ENCODE measurements at places on chromosomes 4 and X. TPM values are rescaled to one million over a fixed set of nuclear protein-coding genes. Genes with fewer than 3 reads are reported as not detected.

HTRA3 gene
- total RNA-seq, result 18.6 TPM

DNA sequence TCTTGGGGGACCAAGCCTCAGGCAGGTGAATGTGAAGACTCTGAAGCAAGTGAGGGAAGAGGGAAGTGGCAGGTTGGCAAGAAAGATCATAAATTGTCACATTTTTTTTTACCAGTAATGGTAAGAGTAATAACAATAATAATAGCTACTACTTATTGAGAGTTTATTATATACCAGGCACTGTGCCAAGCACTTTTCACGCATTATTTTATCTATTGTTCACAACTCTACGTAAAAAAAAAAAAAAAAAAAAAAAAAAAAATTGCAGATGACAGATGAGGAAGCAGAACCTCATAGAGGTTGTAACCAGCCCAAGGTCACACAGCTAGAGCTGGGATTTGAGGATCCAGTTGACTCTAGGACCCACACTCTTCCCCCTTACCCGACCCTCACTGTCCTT, 40.9 kb downstream of the TSC22D3 start:
- DNase-seq, result no peak

DNA sequence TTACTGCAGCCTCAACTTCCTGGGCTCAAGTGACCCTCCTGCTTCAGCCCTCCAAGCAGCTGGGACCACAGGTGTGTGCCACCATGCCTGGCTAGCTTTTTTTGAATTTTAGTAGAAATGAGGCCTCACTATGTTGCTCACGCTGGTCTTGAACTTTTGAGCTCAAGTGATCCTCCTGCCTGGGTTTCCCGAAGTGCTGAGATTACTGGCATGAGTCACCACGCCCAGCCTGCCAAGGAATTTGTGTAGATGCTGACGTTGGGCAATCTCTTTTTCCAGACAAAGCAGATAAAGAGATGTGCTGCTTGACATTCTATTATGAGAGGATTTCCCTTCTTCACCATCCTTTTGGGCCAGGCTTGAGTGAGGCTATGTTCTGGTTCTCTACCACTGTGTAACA, 254.5 kb upstream of the RPS6KA3 start:
- no peak for DNase-seq

GRCh38 chr4:157045507-157046127, 30.3 kb upstream of the GLRB start:
- peak; percentile 26 for DNase-seq

GRCh38 chr4:83170952-83171399, 56.4 kb upstream of the PLAC8 start:
- DNase-seq, result no peak

IL3RA gene
- 19.2 TPM for total RNA-seq

ZXDA gene
- 5.7 TPM for total RNA-seq
